ENCODE measurements at places on chromosomes 1 and 21.

DNA sequence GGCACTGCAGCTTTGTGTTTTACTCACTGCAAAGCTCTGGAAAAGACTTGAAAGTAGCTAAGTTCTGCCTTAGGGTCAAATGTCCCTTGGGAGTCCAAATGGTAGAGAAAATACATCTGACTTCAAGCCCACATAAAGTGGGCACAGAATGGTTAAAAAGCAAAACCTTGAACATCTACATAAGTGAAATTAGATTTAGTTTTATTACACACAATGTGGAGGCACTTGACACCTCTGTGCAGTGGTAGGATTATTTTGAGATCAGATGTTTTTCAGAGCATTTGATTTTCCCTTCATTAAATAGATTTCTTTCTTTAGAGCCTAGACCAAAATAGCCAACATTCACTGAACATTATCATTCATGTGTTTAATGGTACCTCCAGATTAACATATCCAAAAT is 11.2 kb upstream of the FCRL3 start:
- no peak for DNase-seq

- no peak for DNase-seq
These were observed 135.5 kb upstream of the GRIK3 start for GRCh38 chr1:37169743-37170275.

GRCh38 chr1:233656032-233656635 is 42.2 kb downstream of the KCNK1 start:
- DNase-seq, result peak; percentile 26

DNA sequence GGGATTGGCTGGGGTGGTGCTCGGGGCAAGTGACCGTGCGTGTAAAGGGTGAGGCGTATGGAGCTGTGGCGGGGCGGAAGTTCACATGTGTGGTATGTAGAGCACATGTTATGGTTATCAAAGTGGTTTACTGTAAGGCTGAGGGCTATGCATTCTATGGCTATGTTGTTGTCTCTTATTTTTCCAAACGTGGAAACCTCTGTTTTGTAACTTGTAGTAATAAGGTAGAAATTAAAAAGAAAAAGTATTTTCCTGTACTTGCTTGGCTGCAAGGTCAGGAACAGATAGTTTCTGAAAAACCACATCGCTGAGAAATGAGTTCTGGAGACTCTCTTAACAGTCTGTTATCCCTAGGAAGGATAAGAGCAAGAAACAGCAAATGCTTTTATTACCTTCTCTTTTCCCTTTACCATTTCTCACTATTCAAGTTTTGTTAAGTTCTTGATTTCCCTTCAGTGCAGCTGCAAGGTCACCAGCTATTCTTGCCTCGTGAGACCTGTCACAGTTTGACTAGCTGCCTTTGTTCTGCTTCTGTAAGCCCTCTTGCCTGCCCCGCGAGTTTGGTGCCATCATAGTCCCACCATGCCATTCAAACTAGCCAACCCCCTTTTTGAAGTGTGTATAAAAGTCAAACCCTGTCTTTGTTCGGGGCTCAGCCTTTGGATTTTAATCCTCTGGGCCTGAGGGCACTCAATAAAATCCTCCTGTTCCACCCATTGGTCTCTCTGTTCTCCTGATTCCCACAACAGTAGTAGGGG is 9.5 kb downstream of the RNU1-2 start:
- DNase-seq, result peak; percentile 96

GRCh38 chr1:52928015-52928404 is 934 bp downstream of the SCP2 start:
- DNase-seq, result no peak

DNA sequence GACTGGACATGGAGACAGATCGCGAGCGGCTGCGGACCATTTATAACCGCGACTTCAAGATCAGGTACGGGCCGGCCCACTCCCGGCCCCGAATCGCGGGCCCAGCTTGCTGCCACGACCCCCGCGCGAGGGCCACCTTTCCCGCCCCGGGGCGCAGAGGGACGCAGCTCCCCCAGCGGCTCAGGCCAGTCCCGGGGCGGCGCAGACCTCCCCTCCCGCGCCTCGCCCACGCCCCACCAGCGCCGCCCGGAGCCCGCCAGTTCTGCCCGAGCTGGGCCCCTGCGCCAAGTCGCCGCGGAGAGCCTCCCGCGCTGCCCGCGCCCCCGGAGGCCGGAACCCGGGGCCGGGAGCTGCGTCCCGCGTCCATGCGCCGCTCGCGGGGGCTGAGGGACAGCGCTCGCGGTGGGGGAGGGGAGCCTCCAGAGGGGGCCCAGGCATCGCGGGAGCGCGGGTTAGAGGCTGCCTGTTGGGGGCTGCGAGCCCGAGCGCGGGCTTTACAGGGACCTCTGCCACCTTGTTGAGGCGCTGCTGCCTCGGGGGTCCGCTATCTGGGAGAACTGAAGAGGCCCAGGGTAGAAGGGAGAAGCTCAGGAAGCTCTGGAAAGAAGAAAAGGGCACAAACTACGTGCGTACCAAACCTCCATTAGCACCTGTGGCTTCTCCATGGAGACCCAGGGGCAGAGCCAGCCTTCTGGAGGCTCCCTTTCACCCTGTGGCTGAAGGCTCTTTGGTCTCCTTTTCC is 698 bp downstream of the MOV10 start:
- DNase-seq, result peak; percentile 50

GRCh38 chr1:150066838-150067183 is 765 bp upstream of the VPS45 start:
- DNase-seq, result peak; percentile 81

DNA sequence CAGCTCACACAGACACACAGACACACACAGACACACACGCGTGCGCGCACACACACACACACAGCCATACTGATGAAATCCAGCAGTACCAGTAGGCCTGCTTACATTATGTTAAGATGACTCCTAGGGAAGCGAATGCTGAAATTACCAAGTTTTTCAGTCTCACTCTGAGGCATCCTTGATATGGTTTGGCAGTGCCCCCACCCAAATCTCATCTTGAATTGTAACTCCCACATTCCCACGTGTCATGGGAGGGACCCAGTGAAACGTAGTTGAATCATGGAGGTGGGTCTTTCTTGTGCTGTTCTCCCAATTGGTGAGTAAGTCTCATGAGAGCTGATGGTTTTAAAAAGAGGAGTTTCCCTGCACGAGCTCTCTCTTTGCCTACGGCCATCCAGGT is 64.1 kb downstream of the TIAM1 start:
- DNase-seq, result no peak

- no peak for DNase-seq
These were observed 921.9 kb downstream of the ADGRL2 start for GRCh38 chr1:82722608-82723007.

- DNase-seq, result peak; percentile 81
These were observed 161.1 kb upstream of the COL6A1 start for GRCh38 chr21:45820171-45821091.

All from NCI-H1105 treated with DMSO at 0.1 percent for 48 hours (cell line).